ENCODE measurements at places on chromosomes 7 and 10. TPM values are rescaled to one million over a fixed set of nuclear protein-coding genes. Genes with fewer than 3 reads are reported as not detected.

GRCh38 chr7:44960011-44960580, 18.7 kb downstream of the MYO1G start:
- no peak for DNase-seq

DNA sequence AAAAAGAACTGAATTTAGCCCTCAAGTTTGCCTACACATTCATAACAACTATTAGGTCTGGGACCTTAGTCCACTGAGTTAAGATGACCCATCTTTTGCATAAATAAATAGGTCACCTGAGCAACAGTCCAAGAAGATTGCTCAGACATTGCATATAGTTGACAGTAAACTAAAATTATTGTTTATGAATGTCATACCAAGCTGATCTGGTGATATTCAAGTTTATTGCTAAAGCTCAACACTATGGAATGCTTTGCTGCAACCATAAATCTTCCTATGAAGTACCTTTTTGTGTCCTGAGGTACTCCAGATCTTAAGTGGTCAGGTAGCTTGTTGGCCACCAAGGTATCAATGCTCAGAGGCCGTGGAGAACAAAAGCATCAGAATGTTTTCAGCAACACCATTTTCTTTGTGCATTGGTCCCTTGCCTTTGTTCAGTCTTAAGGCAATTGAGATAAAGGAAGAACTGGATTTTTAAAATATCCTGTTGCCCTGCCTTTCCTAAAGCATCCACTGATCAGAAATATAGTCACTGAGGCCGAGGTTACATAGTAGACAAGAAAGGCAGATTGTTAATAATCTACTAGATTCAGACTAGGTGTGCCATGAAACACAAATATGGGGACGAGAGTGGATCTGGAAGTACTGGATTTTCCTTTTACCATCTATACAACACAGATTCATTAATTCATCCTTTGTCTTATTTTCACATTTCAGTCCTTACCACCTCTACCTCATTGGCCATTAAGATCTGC, 321.3 kb downstream of the PTEN start:
- no peak for DNase-seq

GRCh38 chr7:33700001-33700899, 205.1 kb upstream of the BMPER start:
- DNase-seq, result no peak

GRCh38 chr10:101354328-101355071, 535 bp downstream of the BTRC start:
- peak; percentile 29 for DNase-seq

DNA sequence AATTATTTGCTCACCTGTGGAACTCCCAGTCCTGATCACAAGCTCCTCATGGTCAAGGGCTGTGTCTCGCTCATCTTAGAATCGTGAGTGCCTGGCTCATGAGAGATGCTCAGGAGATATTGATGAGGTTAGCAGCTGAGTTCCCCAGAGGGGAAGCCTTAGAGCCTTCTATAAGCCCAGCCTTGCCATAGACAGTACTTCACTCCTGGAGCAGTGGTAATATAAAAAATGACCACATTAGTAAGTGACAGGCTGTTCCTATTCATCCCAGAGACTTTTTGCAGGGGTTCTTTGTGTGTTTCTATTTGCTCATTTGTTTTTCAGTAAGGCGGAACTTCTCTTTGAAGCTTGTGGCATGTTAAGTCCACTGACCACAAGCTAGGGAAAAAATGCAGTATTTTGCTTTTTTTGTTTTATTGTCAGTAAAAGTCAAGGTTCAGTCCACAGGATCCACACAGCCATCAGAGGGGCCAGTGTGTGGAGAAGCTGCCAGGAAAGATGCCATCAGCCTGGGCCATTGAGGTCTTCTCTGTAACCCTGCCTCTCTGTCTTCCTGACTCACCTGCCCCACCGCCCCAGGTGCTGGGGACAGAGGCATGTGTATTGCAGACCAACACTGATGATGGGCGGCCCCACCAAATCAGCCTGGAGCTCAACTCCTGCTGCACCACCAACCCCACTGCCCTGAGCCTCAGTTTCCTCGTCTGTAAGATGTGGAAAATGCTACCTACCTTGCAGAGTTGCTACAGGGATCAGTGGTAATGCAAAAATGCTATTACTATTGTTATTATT, 36.4 kb upstream of the JCAD start:
- DNase-seq, result no peak

DNA sequence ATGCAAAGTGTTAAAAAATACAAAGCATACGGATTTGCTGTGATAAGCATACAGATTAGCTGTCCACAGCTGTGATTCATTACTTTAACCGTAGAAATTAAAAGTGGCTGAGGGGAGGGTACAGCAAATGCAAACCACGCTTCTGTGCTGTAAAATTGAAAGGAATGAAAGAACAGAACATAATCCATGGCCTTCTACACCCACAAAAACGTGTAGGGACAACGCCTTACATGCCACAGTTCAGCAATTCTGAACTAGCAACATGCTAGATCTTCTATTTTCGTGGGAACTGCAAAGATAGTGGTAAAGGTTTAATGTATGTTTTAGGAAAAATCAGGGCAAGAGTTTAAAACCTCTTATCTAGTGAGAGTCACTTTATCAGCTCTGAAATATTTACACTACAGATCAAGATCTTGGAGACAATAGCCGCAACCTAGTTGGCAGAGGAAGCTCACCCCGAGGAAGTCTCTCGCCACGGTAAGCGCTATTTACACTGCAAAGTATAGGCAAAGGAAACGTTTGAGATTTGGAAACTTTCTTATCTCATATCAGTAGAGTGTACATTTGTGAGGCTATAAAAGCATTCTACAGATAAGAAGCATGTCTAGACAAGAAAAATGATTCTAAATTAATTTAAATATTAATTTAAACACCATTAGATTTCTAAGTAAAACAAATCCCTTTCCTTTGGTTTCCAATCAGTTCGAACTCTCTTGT, 193.6 kb downstream of the MLLT10 start:
- DNase-seq, result peak; percentile 72

GRCh38 chr7:127474457-127474856, 81.9 kb upstream of the ZNF800 start:
- DNase-seq, result no peak

DNA sequence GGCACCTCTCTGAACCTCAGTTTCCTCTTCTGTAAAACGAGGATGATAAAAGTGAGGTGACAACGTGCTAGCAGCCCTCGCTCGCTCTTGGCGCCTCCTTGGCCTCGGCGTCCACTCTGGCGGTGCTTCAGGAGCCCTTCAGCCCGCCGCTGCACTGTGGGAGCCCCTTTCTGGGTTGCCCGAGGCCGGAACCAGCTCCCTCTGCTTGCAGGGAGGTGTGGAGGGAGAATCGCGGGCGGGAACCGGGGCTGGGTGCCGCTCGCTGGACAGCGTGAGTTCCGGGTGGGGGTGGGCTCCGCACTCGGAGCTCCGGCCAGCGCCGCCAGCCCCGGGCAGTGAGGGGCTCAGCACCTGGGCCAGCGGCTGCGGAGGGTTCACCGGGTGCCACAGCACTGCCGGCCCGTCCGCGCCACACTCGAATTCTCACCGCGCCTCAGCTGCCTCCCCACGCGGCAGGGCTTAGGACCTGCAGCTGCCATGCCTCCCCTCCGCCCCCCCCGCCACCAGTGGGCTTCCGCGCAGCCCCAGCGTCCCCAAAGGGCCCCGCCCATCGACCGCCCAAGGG, 24.3 kb upstream of the ACSL5 start:
- DNase-seq, result no peak

DNA sequence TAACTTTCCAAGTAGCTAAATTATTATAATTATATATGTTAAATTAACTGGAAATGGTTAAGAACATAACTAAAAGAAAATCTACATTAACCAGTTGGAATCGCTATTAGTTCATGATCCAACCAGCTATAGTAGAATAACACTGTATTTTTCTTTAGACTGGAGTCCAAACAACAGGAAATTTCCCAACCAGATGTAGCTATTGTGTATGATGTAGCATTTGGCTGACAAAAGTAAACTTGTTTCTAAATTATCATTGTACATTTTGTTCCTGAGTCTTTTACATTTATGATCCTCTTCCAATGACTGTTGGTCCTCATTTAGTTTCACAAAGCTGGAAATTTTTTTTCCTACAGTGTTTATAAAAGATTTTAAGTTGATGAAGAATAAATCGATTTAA, 62.1 kb downstream of the PAPSS2 start:
- DNase-seq, result no peak

- DNase-seq, result no peak
Measured at GRCh38 chr7:48380921-48381320, 209.7 kb downstream of the ABCA13 start.

GRCh38 chr7:92722541-92722940, 113.8 kb downstream of the CDK6 start:
- DNase-seq, result no peak

DNA sequence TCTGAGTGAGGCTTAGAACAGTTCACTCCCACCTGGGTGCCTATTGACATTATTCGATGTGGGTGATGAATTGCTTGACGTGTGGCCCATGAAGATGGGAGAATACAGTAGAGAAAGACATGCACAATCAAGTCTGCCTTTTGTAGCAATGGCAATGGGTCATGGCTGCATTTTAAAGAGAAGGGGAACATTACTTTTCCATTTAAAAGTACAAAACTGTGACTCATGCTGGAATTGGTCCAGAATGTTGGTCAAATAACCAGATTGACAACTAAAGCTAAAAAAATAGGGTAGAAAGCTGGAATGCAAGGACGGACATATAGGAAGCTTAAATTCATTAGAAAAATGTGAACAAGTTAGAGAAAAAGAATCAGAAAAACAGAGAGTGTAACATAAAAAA, 104.1 kb upstream of the SLC25A13 start:
- no peak for DNase-seq

GRCh38 chr7:157195868-157196267, 57.1 kb downstream of the UBE3C start:
- no peak for DNase-seq

- DNase-seq, result no peak
Measured at GRCh38 chr7:135653340-135654080, 8.8 kb upstream of the STMP1 start.

- DNase-seq, result no peak
Measured at GRCh38 chr10:102641402-102641801, 2.9 kb upstream of the TRIM8 start.

GRCh38 chr10:35511647-35512046, 93.5 kb upstream of the GJD4 start:
- no peak for DNase-seq

DNA sequence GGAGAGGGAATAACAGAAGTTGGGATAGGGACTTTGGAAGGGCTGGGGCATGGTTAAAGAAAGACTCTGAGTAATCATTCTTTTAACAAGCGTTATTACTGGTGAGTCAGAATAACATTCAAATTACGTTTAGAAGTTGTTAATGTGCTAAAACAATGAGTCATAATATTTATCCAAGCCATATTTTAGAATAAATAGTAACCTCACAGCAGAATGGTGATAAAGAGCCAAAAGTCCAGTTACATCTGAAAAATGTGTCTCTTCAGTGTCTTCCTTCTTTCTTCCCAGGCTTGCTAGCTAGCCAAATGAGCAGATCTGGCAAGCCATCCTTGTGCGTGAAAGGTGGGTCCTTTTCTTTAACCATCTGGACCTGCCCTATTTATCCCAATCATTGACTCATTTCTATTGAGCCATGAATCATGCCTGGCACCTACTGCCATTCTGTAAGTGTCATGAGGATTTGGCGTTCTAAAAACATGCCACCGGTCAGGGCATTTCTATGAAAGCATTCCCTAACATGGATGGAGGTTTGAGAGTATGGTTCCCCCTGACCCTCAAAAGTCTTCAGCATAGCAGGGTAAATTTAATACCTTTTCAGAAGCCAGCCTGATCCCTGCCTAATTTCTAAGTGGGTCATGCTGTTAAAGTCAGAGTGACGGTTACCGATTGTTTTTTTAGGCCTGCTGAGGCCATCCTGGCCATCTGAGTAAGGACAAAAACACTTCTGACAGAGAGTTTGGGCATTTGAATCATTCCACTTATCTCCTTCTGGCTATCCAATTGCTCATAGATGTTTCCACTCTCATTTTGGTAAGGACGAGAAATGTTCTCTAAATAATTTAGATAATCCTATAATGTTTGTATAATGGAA, 26.9 kb downstream of the MYPN start:
- DNase-seq, result no peak

GRCh38 chr10:49053053-49053997, 62.0 kb downstream of the VSTM4 start:
- no peak for DNase-seq

- no peak for DNase-seq
Measured at GRCh38 chr7:38862666-38863065, 46.3 kb downstream of the VPS41 start.

DNA sequence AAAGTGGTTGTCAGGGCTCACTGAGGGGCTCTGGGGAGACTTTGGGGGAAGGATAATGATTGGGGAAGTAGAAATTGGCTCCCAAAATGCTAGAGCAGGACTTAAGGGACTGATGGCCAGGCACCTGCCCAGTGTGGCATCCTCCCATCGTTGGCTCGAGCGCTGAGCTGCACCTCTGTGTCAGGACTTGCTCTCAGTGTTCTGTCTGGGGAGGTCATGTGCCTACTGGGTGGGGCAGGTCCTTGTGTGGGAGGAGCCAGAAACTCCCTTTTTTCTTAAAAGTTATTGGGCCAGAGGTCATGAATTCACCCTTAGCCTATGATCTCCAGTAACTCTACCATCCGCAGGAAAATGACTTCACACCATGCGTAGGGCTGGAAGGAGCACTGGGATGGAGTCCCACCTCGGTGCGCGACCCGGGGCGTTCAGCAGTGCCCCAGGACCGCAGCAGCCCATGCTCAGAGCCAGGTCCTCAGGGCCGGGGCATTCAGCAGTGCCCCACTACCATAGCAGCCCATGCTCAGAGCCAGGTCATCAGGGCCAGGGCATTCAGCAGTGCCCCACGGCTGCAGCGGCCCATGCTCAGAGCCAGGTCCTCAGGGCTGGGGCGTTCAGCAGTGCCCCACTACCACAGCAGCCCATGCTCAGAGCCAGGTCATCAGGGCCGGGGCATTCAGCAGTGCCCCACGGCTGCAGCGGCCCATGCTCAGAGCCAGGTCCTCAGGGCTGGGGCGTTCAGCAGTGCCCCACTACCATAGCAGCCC, 221.9 kb downstream of the EBF3 start:
- no peak for DNase-seq

HKDC1 gene
- not detected for total RNA-seq

ARHGEF35 gene
- total RNA-seq, result 6.5 TPM

SEM1 gene
- total RNA-seq, result 52.2 TPM

HOXA9 gene
- total RNA-seq, result 19.8 TPM

ADRA2A gene
- total RNA-seq, result 3.6 TPM

CPN1 gene
- 0.16 TPM for total RNA-seq

HOXA1 gene
- total RNA-seq, result 2.0 TPM

MMD2 gene
- 0.11 TPM for total RNA-seq

ACSM6 gene
- 0.48 TPM for total RNA-seq

SDK1 gene
- total RNA-seq, result 15.1 TPM
